ENCODE measurements at places on chromosomes 3 and 15.

- DNase-seq = no peak
Measured at GRCh38 chr3:114709102-114709501, 415.3 kb downstream of the TIGIT start.

DNA sequence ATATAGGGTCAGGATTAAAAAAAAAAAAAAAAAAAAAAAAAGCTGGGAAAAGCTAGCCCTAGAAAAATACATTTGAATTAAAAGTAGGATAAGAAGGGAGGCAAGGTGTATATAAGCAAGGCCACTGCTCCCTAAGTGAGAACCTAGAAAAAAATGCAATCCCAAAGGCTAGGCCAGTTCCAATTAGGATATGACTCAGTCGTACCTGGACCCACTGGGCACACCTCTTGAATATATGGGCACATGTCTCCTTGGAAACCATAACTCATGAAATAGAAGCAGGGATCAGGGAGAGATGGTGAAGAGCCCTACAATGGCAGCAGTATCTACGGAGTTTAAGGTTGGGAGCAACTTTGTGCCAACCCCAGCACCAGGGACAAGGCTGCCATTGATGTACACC lies 314.1 kb upstream of the IL12A start:
- DNase-seq = no peak

- no peak for DNase-seq
Measured at GRCh38 chr3:117885011-117885441, 1149.6 kb downstream of the IGSF11 start.

- DNase-seq = no peak
Measured at GRCh38 chr3:46470831-46471230, 6.1 kb upstream of the LTF start.

DNA sequence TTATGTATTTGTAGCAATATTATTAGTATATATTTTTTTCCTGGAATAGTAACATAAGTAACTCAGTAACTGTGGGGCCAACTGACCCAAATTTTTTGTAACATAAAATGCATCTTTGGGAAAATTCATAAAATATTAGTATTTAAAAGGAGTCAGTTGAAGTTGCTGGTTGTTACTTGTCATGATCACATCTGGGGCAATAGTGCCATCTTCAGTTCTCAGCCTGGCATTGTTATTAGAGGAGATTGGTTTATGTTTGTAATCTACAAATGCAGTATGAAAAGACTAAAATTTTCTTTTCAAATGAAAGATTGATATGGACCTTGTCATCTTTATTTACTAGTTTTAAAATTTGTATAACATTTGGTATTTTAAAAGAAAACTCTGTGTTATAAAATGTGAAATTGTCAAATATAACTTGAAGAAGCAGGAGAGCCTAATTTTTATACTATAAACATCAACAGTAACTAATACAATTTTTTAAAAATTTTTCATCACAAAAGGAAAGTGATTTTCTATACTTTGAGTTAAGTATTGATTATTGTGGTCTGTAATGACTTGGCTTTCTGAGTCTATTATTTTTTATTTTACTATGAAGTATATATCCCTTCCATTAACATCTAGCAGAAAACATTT lies 38.8 kb upstream of the MLF1 start:
- DNase-seq = no peak

GRCh38 chr3:172987273-172987672 lies 153.8 kb downstream of the SPATA16 start:
- no peak for DNase-seq

GRCh38 chr15:56943403-56943802 lies 25.0 kb downstream of the TCF12 start:
- DNase-seq = no peak

- peak; percentile 83 for DNase-seq
Measured at GRCh38 chr3:39150803-39151631, 2.4 kb downstream of the CSRNP1 start.

DNA sequence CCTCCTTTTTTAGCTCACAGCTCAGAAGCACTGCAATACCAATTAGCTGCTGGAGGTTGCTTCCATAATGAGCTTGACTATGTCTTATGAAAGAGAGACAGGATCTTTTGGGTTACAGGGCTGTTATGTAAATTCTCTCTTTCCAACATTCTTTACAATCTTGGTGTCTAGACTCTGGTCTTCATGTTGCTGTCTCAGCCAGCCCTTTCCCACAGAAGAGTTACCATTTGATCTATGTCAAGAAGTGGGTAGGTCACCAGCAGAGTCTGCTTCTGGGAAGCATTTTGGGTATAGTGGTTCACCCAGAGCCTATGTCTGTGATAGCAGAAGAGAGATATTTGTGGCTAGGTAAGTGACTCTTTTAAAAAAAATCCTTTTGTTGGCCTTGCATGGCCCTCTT lies 234.5 kb downstream of the SATB1 start:
- DNase-seq = no peak

DNA sequence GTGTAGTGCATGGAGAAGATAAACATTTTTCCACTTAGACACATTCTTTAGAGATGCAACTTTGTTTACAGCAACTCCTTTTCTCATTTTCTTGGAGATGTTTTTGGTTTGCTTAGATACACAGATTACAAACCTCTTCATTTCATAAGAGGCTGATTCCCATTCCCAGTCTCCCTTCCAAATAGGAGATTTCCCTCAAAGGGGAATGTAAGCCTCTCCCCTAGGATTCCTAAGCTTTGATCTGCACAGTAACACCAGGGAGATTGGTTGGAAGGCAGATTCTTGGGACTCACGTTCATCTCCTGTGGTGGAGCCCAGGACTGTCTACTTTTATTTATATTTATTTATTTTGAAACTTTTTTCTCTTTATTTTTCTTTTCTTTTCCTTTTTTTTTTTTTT lies 63.2 kb downstream of the MCTP2 start:
- no peak for DNase-seq

- DNase-seq = no peak
Measured at GRCh38 chr3:11982341-11982941, 21.7 kb upstream of the SYN2 start.

- no peak for DNase-seq
Measured at GRCh38 chr3:38602576-38603250, 46.8 kb downstream of the SCN5A start.

- DNase-seq = no peak
Measured at GRCh38 chr3:182740710-182741109, 52.6 kb upstream of the ATP11B start.

DNA sequence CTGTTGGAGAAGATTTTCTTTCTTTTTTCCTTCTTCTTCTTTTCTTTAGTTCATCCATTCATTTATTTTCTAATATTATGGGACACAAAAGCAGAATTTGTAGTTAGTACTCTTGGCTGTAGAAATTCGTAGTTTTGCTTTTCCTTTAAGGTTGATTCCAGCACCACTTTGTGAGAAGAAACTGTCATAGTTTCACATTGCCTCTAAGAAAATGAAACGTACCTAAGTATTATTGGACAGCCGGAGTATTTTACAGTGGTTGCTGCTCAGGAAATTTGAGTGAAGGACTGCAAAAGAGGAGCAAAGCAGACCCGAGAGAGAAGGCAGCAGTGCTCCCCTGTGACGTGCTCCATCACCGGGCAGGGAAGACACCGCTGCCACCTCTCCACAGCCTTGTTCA lies 48.1 kb downstream of the PLCL2 start:
- DNase-seq = no peak

DNA sequence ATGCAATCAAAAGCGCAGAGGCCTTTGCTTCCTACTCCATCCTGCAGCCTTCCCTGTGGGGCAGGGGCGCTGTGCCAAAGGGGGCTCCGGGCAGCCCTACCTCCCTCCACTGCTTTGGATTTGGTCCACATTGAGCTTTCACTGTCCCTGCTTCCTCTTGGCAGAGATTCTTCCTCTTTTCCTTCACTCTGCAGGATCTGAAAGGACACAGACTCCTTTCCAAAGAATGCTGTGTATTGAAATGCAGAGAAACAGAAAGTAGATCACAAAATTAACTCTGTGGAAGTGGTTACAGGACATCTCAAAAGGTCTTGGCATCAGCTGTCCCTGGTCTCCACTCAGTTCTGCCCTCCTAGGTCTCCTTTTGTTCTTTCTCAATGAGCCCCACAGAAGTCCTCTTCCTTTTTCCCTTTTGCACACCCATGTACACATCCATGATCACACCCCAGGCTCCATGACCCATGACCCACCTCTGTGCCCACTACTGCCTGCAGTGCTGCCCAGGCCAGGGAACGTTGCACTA lies 64.1 kb downstream of the CCR1 start:
- DNase-seq = no peak

DNA sequence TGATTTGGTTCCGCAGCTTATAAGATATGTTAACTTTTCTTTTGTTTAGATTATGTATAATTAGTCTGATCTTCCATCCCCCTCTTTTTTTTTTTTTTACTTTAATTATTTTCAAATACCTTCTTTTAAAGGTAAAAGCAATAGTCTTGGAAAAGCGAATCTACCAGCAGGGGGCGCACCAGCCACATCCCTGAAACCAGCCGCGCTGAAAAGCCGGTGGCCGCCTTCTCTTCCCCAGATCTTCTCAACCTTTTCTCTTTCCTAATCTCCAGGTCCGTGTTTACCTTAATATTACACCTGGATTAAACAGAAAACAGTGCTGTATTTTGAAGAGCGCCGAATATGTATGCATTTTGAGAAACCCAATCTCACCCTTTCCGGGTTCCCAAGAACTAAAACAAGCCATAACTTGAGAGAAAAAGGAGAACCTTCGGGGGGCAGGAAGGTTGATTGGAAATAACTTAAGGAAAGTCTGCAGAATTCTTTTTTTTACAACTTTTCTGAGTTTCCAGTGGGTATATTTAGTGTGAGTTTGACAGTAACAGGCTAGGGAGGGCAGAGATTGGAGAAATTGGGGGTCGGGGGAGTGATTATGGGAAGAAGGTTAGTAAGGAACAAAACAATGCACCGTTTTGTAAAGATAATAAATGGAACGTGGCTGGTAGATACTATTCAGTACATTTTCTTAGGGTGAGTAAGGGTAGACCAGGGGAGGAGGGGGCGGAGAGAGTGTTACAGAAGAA lies 2.0 kb upstream of the SOX2 start:
- DNase-seq = peak; percentile 80

DNA sequence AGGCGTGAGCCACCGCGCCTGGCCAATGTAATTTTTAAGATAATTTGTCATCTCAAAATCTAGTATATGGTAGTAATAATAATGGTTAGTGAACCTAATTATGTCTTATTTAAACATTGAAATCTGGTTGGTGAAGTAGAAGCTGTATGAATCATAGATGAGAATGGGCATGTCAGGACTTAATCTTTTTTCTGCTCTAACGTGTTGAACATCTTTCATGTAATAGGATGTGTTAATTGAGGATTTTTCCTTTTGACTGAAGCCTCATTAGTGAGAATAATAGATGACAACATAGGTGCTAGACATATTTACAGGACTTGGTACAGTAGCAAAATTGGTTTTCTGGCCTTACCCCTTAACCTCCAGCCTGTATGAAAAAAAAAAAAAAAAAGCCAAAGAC lies 835.6 kb downstream of the IGSF11 start:
- DNase-seq = no peak

- no peak for DNase-seq
Measured at GRCh38 chr3:57999417-58000115, 8.7 kb upstream of the FLNB start.
